ENCODE measurements at places on chromosomes 7 and 10.
A peak's percentile ranks its signal among the peaks of the same experiment; 100 is the strongest.

DNA sequence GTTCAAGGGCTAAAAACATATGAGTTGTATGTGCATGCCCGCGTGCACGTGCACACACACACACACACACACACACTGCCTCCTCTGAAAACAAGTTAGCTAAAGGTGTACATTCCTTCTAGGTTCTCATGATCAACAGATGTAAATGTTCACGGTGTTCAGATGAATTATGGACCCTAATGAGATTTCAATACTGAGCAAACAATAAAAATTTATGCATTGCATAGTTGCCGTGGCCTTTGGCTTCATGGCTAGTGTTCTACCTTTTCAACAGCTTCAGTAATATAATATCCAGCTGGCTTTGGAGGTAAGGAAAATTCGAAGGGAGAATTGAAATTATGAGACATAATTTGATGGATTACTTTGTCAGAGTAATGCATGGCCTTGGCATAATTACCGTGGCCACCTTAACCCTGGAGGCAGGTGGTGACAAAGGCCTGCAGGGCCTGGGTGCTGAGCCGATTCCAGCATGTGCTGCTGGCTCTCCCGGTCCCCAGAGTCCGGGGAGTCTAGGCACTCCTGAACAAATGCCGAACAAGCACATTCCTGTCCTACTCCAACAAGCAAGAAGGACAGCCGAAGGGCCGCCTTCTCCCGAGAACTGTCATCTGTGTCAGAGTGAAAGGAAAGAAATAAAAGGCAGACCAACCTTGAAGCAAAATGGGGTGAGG lies 166.6 kb upstream of the TCF7L2 start:
- peak; percentile 24 for DNase-seq

- DNase-seq = no peak
Observed at GRCh38 chr7:4747746-4748145, 27.7 kb upstream of the AP5Z1 start.

- no peak for DNase-seq
Observed at GRCh38 chr7:28687537-28687936, 270.6 kb downstream of the TRIL start.

DNA sequence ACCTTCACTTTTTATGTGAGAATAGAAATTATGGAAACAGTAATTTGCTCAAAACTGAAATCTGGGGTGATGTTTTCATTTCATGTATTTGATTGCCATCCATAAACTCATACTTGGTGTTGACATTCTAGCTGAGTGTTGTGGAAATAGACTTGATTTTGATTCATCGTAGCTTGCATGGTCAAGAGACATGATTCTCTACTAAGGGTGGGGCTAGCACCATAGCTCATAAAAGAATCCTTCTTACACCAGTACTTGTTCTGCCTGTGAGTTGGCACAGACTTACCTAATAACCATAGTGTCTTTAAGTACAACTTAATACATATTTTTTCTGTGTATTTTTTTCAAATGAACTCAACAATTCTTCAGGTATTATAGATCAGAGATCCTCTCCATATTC lies 36.6 kb downstream of the RAB18 start:
- DNase-seq = no peak

- no peak for DNase-seq
Observed at GRCh38 chr7:48058990-48059389, 23.6 kb downstream of the C7orf57 start.

DNA sequence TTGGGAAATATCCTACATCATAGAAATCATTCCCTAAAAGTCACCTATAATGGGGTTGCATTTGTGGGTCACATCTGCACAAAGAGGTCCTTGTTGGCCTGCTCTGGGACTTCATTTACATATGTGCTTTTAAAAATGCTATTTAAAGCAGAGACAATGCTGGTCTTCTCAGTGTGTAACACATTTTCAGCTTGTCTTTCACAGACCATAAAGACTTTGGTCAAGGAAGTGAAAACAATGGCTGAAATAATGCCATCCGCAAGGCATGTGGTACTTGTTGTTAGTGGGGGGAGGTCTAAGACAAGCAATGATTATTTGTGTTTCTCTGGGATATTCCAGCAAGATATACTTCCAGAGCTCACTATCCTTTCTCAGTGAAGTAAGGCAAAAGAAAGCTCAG lies 84.6 kb upstream of the PDLIM1 start:
- DNase-seq = no peak

GRCh38 chr10:24469993-24470392 lies 253.7 kb downstream of the ARHGAP21 start:
- no peak for DNase-seq

- DNase-seq = no peak
Observed at GRCh38 chr7:142789441-142789840, 18.7 kb downstream of the PRSS2 start.

GRCh38 chr7:37784015-37784414 lies 64.4 kb upstream of the NME8 start:
- no peak for DNase-seq

DNA sequence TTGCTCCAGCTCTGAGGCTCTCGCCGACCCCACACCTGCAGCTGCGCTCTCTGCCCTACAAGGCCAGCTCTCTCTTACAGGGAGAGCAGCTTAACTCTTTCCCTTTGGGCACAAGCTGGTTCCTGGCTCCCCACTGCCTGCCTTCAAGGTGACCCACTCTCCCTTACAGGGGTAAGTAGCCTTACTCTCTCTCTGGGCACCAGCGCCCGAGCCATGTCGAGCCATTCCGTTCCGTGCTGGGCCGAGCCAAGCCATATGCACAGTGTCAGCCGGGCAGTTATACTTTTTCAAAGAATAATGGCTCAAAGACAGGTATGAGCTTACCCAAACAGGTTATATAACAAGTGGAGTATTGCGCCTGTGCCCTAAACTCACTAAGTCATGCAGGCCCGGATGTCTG lies 44.6 kb downstream of the VIM start:
- no peak for DNase-seq

GRCh38 chr7:122653685-122654084 lies 45.2 kb downstream of the RNF133 start:
- no peak for DNase-seq

GRCh38 chr7:44964384-44964830 lies 14.4 kb downstream of the MYO1G start:
- no peak for DNase-seq

GRCh38 chr10:73819081-73819480 lies 7.7 kb upstream of the NDST2 start:
- no peak for DNase-seq

DNA sequence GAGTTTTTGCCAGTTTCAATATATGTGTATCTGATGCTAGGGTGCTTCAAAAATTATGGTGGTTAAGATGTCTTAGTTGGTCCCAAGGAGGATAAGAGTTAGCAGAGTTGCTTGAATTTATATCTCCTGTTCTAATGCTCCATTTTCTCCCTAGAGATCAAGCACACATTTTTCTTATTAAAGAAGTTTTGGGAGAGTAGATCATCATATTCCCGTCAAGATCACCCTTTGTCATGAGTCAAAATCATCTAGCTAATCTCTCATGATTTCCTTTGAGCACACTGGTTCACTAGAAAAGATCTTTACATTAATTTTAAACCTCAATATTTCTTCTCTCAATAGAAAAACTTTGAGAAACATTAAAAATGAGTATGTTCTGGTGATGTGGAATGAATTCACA lies 429.9 kb upstream of the SEMA3A start:
- no peak for DNase-seq

DNA sequence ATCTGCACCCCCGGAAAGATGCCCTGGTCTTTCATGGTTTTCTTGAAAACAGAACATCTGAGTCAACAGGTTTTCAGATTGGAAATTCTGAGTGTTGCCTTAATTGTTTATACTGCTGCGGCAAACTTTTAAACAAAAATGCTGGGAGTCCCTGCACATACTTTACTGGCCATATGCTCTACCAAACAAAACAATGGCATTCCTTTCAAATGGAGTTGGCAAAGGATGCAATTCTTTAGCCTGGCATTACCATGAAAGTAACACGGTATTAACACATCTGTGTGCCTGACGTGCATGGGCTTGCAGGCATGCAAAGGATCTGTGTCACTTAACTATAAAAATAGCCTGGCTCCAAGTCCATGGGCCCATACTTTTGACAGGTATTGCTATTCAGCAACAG lies 4.2 kb downstream of the INHBA start:
- no peak for DNase-seq

- no peak for DNase-seq
Observed at GRCh38 chr10:77328272-77328816, 309.3 kb downstream of the KCNMA1 start.

DNA sequence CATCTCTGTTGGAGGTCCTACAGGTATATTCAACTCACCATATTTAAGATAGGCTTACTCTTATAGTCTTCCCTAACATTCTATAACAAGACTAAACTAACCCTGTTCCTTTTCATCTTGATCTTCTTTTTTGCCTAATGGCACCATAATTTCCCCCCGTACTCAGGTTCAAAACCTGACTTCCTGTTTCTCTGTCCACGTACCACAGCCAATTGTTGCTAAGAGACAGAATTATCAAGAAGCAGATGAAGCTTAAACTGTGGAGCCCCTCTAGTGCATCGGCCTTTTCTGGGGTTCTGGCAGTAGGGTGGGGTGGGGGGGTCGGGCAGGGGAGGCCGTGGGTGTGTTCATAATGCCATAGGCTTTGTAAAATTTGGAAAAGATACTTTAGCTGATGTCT lies 109.2 kb downstream of the EVX1 start:
- no peak for DNase-seq

- DNase-seq = no peak
Observed at GRCh38 chr7:144027974-144028373, 20.8 kb upstream of the OR2A5 start.

DNA sequence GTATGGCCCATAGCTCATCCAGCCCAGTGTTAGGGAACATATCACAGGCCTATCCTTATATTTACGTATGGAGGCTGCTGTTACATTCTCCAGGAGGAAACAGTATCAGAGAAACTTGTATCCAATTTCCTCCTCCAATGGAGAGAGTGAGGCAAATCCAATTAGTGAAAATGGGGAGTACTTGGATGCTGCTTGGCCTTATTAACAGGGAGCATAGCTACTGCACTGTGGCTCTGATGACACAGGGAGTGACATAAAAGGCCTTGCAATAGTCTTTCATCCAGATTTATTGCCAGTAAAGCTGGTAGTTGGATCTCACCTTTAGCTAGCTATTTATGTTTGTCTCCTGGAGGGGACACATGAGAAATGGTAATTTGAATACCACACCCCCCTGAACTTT lies 313.2 kb upstream of the MTPN start:
- no peak for DNase-seq

DNA sequence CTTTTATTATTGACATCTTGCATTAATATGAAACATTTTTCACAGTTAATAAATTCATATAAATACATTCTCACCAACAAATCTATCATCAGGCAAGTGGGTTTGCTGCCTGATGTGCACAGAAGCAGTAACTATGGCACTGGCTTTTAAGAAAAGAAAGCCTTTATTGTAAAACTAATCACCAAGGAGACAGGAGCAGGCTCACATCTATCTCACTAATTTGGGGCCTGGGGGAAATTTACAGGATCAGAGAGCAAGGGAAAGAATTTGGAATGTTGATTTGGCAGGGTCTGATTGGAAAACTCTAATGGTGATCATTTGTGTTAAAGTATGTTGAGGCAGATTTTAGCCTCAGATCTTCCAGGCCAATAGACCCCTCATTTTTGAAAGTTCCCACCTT lies 605.7 kb downstream of the POM121L12 start:
- no peak for DNase-seq

- no peak for DNase-seq
Observed at GRCh38 chr7:150429699-150430098, 20.7 kb upstream of the GIMAP8 start.

DNA sequence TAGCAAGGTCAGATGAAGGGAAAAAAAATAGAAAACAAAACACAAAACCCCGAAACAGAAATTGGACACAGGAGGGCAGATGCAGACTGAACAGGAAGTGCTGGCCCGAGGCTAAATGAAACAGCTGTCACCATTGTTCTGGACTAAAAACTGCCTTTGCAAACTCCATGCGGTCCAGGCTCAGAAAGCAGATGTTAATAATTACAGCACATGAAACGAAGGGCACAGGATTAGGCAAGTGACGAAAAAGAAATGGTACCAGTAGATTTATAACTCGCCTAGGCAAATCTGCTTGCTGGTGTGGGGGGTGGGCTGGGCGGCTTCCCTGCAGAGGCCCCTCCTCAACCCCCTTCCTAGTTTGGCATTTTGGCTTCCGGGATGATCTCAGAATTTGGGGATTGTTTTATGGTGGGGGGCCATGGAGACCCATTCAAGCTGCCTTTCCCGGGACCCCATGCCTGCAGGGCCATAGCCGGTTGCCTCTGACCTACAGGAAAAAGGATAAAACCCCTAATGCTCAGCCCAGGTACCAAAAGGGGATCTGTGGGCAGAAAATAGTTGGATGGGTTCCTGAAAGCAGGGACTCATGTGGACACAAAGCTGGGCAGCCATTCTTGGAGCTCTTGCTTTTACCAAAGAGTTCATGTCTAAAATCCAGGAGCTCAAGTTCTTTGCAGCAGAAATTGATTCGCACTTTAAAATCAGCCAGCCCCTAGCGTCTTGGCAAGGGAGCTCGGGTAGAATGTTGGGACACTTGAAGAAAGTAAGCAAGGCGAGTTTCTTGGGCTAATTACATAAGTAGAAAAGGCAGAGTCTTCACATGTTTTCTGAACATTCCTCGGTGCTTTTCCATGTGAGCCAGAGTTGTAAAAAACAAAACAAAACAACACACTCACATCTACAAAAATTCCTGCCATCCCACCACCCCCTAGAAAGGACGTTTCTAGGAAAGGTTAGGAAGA lies 39.0 kb upstream of the EMX2 start:
- DNase-seq = no peak

- no peak for DNase-seq
Observed at GRCh38 chr7:50687096-50687495, 95.6 kb downstream of the GRB10 start.

DNA sequence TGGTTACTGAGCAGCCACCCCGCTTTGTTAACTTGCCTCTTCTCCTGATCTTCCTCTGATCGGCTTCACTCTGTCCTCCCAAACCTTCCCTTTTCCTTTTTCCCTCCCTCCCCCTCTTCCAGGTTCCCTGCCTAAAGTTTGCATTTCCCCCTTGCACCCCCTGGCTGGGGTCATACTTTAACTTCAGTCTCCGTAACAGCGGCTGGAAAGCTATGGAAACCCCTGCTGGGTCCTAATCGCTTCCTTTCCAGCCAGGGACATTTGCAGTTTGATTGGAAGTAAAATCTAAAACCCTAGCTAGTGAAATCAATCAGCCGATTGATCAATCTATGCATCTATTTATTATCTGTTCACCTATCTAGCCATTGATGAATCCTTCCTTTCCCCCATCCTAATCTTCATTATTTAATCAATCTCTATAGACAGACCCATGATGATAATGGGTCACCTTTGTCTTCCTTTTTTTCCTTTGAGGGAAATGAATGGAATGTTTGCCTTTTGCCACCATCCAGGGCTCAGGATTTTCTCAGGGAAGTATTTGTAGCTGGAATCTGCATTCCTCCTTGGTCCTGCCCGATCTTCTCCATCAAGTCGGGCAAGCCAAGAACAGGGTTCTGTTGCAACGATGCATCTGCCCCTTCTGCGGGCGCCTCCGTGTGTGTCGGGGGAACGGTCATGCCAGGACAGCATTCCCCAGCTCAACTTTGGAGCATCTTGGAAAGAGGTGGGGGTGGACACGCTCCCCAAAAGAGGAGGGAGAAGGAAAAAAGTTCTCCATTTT lies 8.8 kb downstream of the GATA3 start:
- DNase-seq = no peak

Measured in left ventricle myocardium inferior (tissue), 1 donor.